ENCODE measurements at places on chromosomes 3 and 15.

GRCh38 chr3:102079809-102080197 is 230.5 kb downstream of the NFKBIZ start:
- no peak for DNase-seq

- DNase-seq: no peak
Measured at GRCh38 chr15:55253580-55253979, 36.0 kb downstream of the RAB27A start.

DNA sequence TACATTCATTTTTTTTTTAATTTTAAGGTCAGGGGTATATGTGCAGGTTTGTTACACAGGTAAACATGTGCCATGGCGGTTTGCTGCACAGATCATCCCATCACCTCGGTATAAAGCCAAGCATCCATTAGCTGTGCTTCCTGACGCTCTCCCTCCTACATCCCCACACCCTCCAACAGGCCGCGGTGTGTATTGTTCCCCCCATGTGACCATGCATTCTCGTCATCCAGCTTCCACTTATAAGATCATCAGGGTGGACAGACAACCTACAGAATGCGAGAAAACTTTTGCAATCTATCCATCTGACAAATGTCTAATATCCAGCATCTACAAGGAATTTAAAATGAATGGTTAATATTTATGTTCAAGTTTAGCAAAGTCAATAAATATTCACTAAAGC is 19.4 kb downstream of the ILDR1 start:
- DNase-seq: no peak

DNA sequence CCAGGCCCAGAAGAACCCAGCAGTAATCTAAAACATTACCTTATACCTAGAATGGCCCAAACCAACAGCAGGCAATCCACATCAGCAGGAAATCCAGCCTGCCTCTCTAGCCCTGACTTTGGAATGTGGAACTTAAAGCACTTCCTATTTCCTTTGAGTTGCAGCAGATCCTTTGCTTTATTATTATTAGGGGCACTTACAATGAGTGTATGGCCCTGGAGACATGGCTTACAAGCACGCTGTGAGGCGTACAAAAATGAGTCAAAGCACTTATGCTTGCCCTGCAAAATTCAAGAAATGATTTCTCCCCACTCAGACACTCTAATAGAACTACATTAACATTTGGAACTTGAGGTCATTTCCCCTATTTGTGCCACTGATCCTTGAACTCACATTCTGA is 9.5 kb upstream of the KNSTRN start:
- no peak for DNase-seq

DNA sequence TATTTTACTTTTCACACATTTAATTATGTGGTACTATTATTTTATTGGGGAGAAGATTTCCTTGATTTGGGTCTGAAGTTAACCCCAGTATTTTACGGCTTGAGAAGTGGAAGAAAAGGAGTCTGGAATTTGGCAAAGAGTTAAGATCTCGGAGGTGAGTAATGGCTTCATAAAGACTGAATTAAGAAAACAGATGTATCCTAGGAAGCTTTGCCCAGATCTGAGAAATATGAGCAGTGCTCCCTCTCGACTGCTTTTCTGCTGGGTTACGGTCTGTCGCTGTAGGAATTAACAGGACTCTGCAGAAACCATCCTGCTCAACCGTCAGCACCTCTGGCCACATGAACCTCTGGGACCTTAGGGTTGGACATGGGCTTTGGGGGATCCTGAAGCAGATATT is 163.6 kb upstream of the NDN start:
- no peak for DNase-seq

- DNase-seq: no peak
Measured at GRCh38 chr15:51163843-51164242, 69.1 kb upstream of the TNFAIP8L3 start.

DNA sequence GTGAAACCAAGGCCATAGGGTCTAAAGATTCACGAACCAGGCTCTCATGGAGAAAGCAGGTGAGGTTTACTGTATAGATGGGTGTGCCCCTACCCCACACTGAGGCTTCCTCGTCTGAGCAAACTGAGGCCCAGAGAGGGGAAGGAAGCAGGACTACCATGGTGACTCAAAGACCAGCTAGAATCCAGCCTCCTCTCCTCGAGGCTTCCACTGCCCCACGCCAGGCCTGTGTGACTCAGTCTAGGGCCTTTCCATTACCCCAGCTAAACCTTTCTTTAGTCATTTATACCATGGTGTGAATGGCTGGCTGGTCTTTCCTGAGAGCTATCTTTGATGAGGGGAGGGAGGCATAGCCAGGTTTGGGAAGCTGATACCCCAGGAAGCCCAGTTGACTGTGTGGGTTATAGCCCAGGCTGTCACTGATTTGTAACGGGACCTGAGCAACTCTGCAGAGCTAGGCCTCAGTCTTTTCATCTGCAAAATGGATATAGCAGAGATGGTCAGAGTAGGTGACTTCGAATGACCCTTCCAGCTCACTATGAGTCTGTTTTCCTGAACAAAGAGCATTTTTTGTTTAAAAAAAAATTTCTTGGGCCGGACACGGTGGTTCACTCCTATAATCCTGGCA is 3.0 kb upstream of the RHO start:
- no peak for DNase-seq

DNA sequence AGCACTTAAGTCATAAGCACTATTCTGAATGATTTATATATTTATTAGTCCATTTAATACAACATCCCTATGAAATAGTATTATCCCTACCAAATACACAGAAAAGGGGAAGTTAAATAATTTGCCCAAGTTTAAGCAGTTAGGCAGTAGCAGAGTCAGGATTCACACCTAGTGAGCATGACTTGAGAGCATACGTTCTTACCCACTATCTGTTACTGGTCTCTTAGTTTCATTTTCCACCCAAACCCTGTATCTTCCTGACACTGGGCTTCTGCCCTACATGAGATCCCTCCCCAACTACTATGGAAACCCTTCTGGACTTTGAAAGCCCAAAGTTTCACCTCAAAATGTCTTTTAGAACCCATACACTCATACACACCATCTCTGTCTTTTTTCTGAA is 4.4 kb upstream of the ATOSA start:
- peak; percentile 16 for DNase-seq

DNA sequence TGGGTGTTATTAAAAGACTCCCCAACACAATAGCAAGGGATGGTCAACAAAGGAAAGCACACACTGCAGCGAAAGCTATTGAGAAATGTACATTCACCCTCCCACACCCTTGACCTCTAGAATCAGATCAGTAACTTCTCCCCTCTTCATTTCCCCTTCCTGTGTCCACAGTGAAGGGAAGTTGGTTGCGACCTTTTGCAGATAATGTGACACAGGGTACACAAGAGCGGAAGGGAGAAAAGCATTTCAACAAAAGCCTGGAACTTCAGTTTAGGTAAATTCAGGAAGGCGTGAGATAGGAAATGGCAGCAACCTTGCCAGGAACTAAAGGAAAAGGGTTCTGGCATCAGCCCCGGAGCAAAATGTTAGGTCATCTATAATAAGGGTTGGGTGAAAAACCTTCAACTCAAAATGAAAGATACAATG is 899.8 kb downstream of the MCTP2 start:
- DNase-seq: no peak

All from naive thymus-derived CD8-positive, alpha-beta T cell (primary cell).